Ovary (tissue), 10 donors: ENCODE measurements at places on chromosomes 2 and 18. TPM values are rescaled to one million over a fixed set of nuclear protein-coding genes. Genes with fewer than 3 reads are reported as not detected.

The C2orf66 gene
- total RNA-seq = not detected

DNA sequence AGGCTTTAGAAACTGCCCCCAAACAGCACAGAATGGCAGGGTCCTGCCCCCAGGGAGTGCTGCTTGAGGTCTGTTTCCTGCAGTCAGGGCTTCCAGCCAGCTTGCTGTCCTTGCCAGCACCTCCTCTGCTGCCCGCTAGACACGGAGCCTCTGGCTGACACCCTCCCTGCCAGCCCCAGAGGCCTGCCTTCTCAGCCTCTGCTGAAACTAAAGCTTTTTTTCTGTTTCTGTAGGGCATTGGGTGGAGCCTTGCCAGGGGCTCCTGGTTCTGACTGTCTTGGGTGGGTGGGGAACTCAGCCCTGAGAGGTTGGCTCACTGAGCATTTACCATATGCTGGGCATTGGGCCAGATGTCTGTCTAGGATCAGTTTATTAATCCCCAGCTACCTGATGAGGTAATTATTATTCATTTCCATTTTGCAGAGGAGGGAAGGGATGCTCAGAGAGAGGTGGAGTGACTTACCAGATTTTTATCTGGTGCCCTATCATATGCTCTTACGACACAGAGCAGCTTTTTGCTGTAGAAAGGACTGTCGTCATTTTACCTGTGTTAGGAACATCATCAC lies 35.4 kb downstream of the INPP4A start:
- DNase-seq = peak; percentile 20
- no peak overlapping the region for H3K4me3 ChIP-seq
- peaks cover 11% of the 10 kb centered on the region for H3K4me1 ChIP-seq
- H3K27ac ChIP-seq = no peak overlapping the region

- H3K36me3 ChIP-seq = no peaks in the 10 kb centered on the region
- H3K27ac ChIP-seq = no peak overlapping the region
- no peaks in the 10 kb centered on the region for H3K4me1 ChIP-seq
- DNase-seq = no peak
- H3K4me3 ChIP-seq = no peak overlapping the region
Observed at GRCh38 chr2:172677363-172677762, 58.3 kb upstream of the RAPGEF4 start.

DNA sequence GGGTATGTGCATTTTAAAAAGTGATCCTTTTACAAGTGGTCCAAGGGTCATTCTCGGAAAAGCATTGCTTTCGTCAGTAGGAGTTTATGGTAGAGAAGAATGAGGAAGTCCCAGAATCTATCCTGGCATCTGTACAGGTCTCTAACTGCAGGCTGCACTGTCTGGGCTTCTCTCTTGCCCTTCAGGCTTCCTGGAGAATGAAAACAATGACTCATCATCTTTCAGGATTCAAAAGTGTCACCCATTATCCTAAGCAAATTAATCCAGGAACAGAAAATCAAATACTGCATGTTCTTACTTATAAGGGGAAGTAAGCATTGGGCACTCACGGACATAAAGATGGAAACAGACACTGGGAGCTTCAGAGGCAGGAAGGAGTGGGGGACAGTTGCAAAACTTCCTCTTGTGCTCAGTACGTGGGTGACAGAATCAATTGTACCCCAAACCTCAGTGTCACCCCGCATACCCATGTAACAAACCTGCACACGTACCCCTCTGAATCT lies 60.2 kb upstream of the TXNDC2 start:
- DNase-seq = no peak
- H3K4me1 ChIP-seq = peaks cover 22% of the 10 kb centered on the region
- H3K4me3 ChIP-seq = no peak overlapping the region
- no peaks in the 10 kb centered on the region for H3K36me3 ChIP-seq

The HOXD12 gene
- total RNA-seq = not detected

DNA sequence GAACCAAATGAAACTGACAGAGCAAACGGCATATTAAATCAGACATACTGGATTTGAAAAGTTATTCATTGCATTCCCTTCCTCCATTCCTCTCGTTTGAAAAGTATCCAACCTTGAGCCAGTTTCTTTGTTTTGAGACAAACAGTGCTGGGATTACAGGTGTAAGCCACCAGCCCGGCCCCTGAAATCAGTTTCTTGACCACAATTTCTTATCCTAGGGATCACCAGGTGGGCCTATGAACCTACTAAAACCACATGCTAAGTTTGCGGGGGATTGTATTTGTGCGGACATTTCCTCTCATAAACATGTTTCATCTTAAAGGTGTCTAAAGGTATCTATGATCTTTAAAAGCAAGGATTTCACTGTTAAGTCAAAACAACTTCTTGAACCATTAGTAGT lies 11.6 kb downstream of the PTPN2 start:
- no peak overlapping the region for H3K4me3 ChIP-seq
- no peaks in the 10 kb centered on the region for H3K27me3 ChIP-seq
- no peak overlapping the region for H3K27ac ChIP-seq
- DNase-seq = no peak

- H3K27me3 ChIP-seq = no peaks in the 10 kb centered on the region
- no peaks in the 10 kb centered on the region for H3K36me3 ChIP-seq
- H3K4me3 ChIP-seq = no peak overlapping the region
- no peak overlapping the region for H3K27ac ChIP-seq
- no peak for DNase-seq
Observed at GRCh38 chr18:33898427-33898826, 320.4 kb downstream of the ASXL3 start.

The TUBA3E gene
- total RNA-seq = 0.52 TPM

DNA sequence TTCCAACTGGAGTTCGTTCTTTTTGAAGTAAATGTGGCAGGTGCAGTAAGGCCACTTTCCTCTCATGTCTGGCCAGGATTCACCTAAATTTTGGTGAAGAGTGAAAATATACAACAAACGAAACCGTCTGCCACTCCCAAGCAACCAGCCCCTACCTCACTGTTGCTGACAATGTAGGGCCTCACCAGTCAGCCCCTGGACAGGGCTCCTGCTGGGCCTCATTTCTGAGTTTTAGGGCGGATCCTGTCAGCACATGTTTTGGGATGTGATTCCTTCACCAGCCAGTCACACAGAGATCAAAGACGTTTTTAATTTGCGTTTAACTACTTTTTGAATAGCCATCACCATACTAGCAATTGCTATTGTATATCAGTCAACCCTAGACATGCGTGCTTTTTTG lies 185.0 kb downstream of the WDR7 start:
- no peaks in the 10 kb centered on the region for H3K4me1 ChIP-seq
- H3K36me3 ChIP-seq = no peaks in the 10 kb centered on the region
- H3K4me3 ChIP-seq = no peak overlapping the region
- H3K27ac ChIP-seq = no peak overlapping the region

DNA sequence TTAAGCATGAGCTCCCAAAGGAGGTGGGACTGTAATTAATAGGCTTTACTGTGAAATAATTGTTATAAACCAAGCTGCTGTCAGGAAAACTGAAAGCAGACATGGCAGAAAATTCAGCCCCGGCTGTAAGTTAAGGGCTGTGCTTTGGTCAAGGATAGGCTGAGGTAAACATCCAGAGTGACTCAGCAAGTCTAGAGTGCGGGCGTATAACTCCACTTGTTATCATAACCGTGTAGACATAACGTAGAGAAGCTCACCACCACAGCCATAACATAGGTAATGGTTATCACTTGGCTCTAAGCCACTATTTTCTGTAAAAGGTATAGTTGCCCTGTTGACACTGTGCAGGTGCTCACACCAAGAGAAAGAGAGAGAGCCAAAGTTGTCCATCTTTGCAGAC lies 316.8 kb downstream of the DCDC2C start:
- no peak overlapping the region for H3K27ac ChIP-seq
- no peak for DNase-seq
- H3K4me3 ChIP-seq = no peak overlapping the region
- peaks cover 3% of the 10 kb centered on the region for H3K4me1 ChIP-seq
- H3K27me3 ChIP-seq = no peaks in the 10 kb centered on the region
- no peaks in the 10 kb centered on the region for H3K36me3 ChIP-seq

GRCh38 chr2:240925191-240925567 lies 19.0 kb downstream of the CROCC2 start:
- H3K27me3 ChIP-seq = no peaks in the 10 kb centered on the region
- H3K36me3 ChIP-seq = no peaks in the 10 kb centered on the region
- no peak overlapping the region for H3K27ac ChIP-seq
- no peak overlapping the region for H3K4me3 ChIP-seq
- peaks cover 17% of the 10 kb centered on the region for H3K4me1 ChIP-seq

- H3K27ac ChIP-seq = no peak overlapping the region
- no peaks in the 10 kb centered on the region for H3K36me3 ChIP-seq
- no peaks in the 10 kb centered on the region for H3K4me1 ChIP-seq
- no peak overlapping the region for H3K4me3 ChIP-seq
- H3K27me3 ChIP-seq = no peaks in the 10 kb centered on the region
Observed at GRCh38 chr2:238135601-238136150, 2.8 kb upstream of the KLHL30 start.

The GPR45 gene
- not detected for total RNA-seq

DNA sequence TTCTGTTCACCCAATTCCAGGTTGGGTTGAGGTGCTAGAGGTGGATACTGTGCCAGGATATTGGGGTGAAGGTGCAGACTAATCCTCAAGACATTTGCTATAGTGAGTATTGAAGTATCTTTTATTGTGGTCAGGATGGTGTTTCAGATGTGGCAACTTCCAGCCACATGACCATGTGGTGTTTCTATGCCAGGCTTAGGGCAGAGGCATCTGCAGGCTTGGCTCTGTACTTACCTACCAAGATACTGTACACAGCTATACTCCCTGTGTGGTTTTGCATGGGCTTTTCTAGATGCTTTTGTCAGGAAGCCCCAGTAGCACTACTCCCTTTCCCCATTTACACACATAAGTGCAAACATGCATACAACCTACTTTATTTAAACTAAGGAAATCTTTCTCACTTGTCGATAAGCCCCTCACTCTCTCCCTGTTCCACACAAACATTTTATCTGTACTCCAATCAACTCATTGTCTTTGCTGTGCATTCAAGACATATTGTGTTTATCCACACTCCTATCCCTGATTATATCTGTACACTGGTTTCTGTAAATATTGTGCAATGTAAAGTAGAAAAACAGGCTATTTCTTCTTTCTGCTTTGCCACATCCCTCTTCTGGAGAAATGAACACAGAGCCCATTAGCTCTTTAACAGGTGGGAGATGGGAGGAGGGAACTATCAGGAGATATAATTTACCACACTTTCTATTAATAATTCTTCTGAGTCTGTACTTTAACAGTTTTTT lies 12.3 kb downstream of the ARL6IP6 start:
- no peaks in the 10 kb centered on the region for H3K36me3 ChIP-seq
- H3K27ac ChIP-seq = no peak overlapping the region
- H3K4me3 ChIP-seq = no peak overlapping the region
- no peaks in the 10 kb centered on the region for H3K4me1 ChIP-seq

GRCh38 chr18:77935342-77935741 lies 685.7 kb downstream of the GALR1 start:
- H3K27ac ChIP-seq = no peak overlapping the region
- no peak overlapping the region for H3K4me3 ChIP-seq
- no peaks in the 10 kb centered on the region for H3K27me3 ChIP-seq
- no peaks in the 10 kb centered on the region for H3K36me3 ChIP-seq
- no peak for DNase-seq
- no peaks in the 10 kb centered on the region for H3K4me1 ChIP-seq

- H3K36me3 ChIP-seq = no peaks in the 10 kb centered on the region
- no peak overlapping the region for H3K27ac ChIP-seq
- DNase-seq = peak; percentile 73
- no peak overlapping the region for H3K4me3 ChIP-seq
- peaks cover 2% of the 10 kb centered on the region for H3K4me1 ChIP-seq
- H3K27me3 ChIP-seq = no peaks in the 10 kb centered on the region
Observed at GRCh38 chr2:237072067-237072931, 13.4 kb upstream of the COPS8 start.

- no peak overlapping the region for H3K27ac ChIP-seq
- no peak overlapping the region for H3K4me3 ChIP-seq
- DNase-seq = no peak
- no peaks in the 10 kb centered on the region for H3K36me3 ChIP-seq
- peaks cover 8% of the 10 kb centered on the region for H3K4me1 ChIP-seq
Observed at GRCh38 chr2:33628031-33628827, 29.1 kb upstream of the FAM98A start.

DNA sequence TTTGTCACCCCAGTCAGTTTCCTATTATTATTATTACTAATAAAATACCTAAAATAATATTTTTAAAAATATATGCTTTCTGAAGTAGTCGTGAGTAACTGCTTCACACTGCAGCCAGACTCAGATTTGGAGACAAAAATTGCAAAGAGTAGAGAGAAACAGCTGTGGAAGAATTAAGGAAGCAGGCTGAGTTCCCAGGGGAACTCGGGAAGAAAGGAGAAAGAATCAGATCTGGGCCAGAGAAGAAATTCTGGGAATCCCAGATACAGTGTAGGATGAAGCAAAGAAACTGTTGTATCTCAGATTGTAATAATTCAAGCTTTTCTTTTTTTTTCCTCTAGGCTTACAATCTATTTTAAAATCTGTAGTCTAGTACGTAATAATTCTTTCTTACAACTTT lies 182.3 kb downstream of the FTCDNL1 start:
- no peaks in the 10 kb centered on the region for H3K36me3 ChIP-seq
- no peaks in the 10 kb centered on the region for H3K4me1 ChIP-seq
- H3K27ac ChIP-seq = no peak overlapping the region
- H3K27me3 ChIP-seq = no peaks in the 10 kb centered on the region
- no peak for DNase-seq

The SGPP2 gene
- not detected for total RNA-seq

DNA sequence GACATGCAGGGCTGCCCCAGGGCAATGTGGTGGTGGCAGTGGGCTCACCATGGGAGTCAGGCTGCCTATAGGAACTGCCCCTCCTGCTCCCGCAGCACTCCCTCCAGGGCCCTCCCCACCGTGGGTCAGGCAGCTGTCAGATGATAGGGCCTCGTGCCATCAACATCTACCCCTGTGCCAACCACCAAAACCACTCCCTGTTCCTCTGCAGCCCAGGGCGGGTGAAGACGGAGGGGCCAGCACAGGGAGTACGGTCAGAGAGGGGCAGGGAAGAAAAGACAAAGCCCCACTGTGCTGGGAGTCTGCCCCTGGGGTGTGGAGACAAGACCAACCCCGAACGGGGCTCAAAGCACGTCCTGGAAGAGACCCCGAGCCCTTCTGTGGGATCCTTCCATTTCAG lies 97.4 kb downstream of the TNS1 start:
- no peaks in the 10 kb centered on the region for H3K27me3 ChIP-seq
- peak; percentile 46 for DNase-seq
- H3K4me1 ChIP-seq = peaks cover 56% of the 10 kb centered on the region
- H3K36me3 ChIP-seq = no peaks in the 10 kb centered on the region

DNA sequence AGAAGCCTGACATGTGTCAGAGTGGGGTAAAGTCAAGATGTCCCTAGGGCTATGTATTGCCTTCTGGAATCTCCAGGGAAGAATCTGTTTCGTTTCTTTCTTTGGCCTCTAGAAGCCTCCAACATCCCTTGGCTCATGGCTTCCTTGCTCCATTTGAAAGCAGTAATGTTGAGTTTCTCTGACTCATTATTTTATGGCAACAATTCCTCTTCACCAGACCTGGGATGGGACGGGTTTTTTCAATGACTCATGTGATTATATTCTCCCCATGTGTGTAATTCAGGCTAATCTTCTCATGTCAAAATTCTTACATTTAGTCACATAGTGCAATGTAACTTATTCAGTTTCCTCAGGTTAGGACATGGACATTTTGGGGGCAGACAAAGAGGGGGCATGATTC lies 1038.6 kb downstream of the CBLN2 start:
- H3K27ac ChIP-seq = no peak overlapping the region
- no peaks in the 10 kb centered on the region for H3K36me3 ChIP-seq
- DNase-seq = no peak
- no peaks in the 10 kb centered on the region for H3K4me1 ChIP-seq
- H3K4me3 ChIP-seq = no peak overlapping the region
- H3K27me3 ChIP-seq = no peaks in the 10 kb centered on the region

- no peaks in the 10 kb centered on the region for H3K36me3 ChIP-seq
- H3K4me3 ChIP-seq = no peak overlapping the region
- H3K27me3 ChIP-seq = no peaks in the 10 kb centered on the region
- no peak overlapping the region for H3K27ac ChIP-seq
- peaks cover 5% of the 10 kb centered on the region for H3K4me1 ChIP-seq
Observed at GRCh38 chr2:200351815-200352214, 45.3 kb downstream of the SPATS2L start.
